ENCODE measurements at places on chromosomes 12 and 14. TPM values are rescaled to one million over a fixed set of nuclear protein-coding genes. Genes with fewer than 3 reads are reported as not detected.

The PACS2 gene
- total RNA-seq = 115 TPM

The TAS2R8 gene
- total RNA-seq = 0.50 TPM

The AKAP3 gene
- total RNA-seq = 1.1 TPM

The CCDC38 gene
- not detected for total RNA-seq

The RFX4 gene
- total RNA-seq = not detected

DNA sequence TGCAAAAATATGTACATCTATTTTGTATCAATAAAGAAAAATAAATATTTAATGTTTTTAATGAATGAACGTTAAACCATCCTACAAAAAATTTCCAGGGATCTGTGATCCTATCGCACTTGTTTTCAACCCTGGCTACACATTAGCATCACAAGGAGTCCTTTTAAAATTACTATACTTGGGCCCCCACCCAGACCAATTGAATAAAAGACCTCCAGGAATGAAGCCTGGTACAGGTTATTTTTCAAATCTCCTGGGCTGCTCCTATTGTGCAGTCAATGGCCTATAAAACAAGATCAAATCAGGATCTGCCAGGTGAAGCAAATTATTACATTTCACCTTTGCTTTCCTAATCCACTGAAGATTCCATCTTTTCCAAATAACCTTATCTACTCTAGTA is 33.4 kb upstream of the GXYLT1 start:
- no peak for DNase-seq
- peaks cover 29% of the 10 kb centered on the region for H3K36me3 ChIP-seq
- H3K27ac ChIP-seq = no peak overlapping the region
- H3K4me1 ChIP-seq = peaks cover 2% of the 10 kb centered on the region

DNA sequence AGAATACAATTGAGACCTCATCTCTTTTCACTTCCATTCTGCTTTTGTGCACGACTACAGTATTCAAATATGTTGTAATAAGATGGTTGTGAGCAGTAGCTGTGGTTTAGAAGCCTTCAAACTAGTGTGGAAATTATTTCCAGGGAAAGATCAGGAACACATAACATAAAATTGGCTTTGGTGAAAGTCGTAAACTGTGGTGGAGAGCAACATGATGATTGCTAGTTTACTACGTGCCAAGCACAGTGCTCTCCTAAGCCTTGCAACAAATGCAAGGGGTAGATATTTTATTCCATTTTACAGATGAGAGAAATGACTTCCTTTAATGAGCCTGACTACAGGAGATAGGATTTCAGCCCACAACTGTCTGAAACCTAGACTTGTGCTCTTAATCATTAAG is 172.4 kb upstream of the LMNTD1 start:
- H3K36me3 ChIP-seq = no peaks in the 10 kb centered on the region
- no peak overlapping the region for H3K27ac ChIP-seq
- H3K4me3 ChIP-seq = no peak overlapping the region
- no peaks in the 10 kb centered on the region for H3K27me3 ChIP-seq
- H3K4me1 ChIP-seq = no peaks in the 10 kb centered on the region
- DNase-seq = no peak

DNA sequence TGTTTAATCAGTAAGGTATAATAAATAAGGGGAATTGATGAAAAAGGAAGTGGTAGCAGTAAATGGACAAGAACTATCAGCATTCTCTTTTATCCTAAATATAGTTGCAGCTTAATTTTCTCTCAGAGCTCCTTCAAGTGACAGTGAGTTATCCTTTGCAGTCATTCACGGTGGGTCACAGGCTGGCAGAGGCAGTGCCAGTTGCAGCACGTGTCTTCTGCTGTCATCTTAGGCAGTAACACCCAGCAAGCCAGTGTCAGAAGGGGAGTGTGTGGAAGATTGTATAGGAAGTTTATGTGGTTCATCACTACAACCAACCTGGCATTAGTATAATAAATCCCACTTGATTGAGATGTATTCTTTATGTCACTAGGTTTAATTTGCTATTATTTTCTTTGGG is 170.0 kb downstream of the CCDC91 start:
- H3K4me1 ChIP-seq = no peaks in the 10 kb centered on the region
- no peaks in the 10 kb centered on the region for H3K27me3 ChIP-seq
- no peak overlapping the region for H3K27ac ChIP-seq
- H3K36me3 ChIP-seq = no peaks in the 10 kb centered on the region

DNA sequence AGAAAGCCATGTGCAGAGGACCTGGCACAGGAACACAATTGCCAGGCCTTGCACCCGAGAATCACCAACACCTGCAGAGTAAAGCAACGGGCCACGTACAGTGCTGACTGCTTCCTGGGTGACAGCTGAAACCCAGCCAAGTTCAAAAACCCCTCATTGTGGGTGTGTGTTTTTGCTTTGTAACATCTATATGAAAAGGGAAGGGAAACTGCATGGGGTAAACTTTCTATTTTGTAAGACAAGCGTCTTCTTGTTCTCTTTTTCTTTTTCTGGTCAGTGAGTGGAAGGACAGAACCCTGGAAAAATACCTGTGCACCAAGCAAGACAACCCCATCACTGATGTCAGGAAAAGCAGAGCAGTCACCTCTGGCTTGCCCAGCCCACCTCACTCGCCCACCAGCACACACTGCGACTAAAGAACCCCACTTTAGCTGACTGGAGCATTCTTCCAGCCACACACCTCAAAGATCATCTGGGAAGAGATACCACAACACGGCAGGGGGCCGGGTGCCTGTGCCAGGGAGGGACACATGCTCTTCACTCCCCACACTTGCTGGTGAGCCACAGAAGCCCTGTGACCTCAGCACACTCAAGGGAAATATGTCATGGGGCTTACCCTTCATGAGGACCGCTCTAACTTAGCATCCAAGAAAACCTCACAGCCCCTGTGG is 172.3 kb downstream of the NDUFA12 start:
- peaks cover 2% of the 10 kb centered on the region for H3K36me3 ChIP-seq
- no peak overlapping the region for H3K27ac ChIP-seq
- H3K4me1 ChIP-seq = peaks cover 25% of the 10 kb centered on the region
- no peak overlapping the region for H3K4me3 ChIP-seq

DNA sequence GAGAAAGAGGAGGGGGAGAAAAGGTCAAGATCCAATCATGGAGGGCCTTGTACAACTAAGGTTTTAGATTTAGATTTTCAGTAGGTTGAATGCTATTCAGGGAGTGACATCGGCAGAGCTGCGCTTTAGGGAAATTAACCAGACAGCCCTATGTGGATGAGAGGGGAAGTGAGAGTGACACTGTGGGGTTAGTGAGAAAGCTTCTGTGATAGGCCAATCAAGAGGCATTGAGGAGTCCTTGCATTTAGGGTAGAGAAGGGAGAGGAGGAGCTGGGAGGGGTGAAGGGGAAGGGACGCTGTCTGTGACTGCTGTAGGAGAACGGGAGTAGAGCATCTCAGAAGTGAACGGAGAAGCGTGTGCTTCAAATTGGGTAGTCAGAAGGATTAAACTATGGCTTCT is 3.4 kb downstream of the HSD17B6 start:
- no peaks in the 10 kb centered on the region for H3K36me3 ChIP-seq
- no peaks in the 10 kb centered on the region for H3K4me1 ChIP-seq
- H3K27me3 ChIP-seq = peaks cover 2% of the 10 kb centered on the region
- DNase-seq = no peak

DNA sequence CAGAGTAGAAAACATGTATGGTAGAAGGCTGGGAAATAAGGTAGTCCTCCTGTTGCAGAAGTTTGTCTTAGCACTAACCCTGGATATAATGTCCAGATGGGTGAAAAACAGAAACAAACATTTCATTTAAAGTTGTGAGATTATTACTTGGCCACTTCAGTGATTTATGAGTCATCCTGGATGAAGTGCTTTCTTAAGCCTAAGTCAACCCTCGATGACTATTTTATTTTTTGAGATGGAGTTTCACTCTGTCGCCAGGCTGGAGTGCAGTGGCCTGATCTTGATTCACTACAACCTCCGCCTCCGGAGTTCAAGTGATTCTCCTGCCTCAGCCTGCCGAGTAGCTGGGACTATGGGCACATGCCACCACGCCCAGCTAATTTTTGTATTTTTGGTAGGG is 10.2 kb downstream of the DLST start:
- no peak overlapping the region for H3K27ac ChIP-seq
- peaks cover 41% of the 10 kb centered on the region for H3K36me3 ChIP-seq
- peaks cover 9% of the 10 kb centered on the region for H3K4me1 ChIP-seq
- H3K4me3 ChIP-seq = no peak overlapping the region
- no peaks in the 10 kb centered on the region for H3K27me3 ChIP-seq

DNA sequence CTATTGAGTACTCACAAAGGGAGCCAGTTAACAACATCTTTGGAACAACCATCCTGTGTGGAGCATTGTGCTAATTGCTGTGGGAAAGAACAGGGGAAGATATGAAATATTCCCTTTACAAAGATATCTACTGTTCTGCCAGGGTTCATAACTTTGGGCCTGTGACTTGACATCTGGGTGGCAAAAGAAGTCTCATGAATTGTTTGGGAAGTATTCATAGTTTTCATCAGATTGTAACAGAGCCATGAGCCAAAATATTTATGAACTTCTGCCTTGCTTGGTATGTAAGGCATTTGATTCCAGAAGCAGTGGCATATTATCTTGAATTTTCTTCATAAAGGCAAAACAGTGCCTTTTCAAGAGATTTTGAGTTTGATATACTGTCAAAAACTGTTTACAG is 816.2 kb downstream of the DIO2 start:
- H3K27me3 ChIP-seq = no peaks in the 10 kb centered on the region
- H3K36me3 ChIP-seq = no peaks in the 10 kb centered on the region
- H3K27ac ChIP-seq = peak overlapping the region; percentile 27
- no peak for DNase-seq
- H3K4me1 ChIP-seq = peaks cover 11% of the 10 kb centered on the region

DNA sequence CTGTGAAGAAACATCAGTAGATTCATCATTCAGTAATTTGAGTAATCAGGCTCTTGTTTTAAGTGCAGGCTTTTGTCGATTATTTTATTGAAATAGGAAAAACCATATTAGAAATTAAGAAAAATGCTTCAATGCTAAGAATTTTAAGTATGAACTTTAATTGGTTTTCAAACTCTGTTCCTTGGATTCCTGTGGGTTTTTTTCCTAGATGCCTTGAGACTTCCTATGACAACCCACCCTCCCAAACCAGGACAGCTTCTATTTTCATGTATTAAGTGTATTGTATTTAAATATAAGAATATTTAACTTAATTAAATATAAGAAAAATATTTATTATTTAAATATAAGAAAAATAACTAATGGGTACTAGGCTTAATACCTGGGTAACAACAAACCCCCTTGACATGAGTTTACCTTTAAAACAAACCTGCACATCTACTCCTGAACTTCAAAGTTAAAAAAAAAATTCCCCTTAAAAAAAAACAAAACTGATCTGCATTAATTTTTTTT is 3.0 kb downstream of the ARHGAP5 start:
- H3K4me1 ChIP-seq = peaks cover 57% of the 10 kb centered on the region
- H3K36me3 ChIP-seq = peaks cover 2% of the 10 kb centered on the region
- DNase-seq = no peak
- H3K27ac ChIP-seq = peak overlapping the region; percentile 25

- H3K4me3 ChIP-seq = no peak overlapping the region
- H3K27me3 ChIP-seq = no peaks in the 10 kb centered on the region
- peaks cover 53% of the 10 kb centered on the region for H3K4me1 ChIP-seq
- H3K36me3 ChIP-seq = no peaks in the 10 kb centered on the region
- no peak overlapping the region for H3K27ac ChIP-seq
These were observed 19.8 kb downstream of the KRT80 start for GRCh38 chr12:52171950-52172512.

- H3K4me3 ChIP-seq = no peak overlapping the region
- H3K36me3 ChIP-seq = no peaks in the 10 kb centered on the region
- peak; percentile 92 for DNase-seq
- no peak overlapping the region for H3K27ac ChIP-seq
These were observed 94.1 kb downstream of the SLC25A47 start for GRCh38 chr14:100416921-100417860.

DNA sequence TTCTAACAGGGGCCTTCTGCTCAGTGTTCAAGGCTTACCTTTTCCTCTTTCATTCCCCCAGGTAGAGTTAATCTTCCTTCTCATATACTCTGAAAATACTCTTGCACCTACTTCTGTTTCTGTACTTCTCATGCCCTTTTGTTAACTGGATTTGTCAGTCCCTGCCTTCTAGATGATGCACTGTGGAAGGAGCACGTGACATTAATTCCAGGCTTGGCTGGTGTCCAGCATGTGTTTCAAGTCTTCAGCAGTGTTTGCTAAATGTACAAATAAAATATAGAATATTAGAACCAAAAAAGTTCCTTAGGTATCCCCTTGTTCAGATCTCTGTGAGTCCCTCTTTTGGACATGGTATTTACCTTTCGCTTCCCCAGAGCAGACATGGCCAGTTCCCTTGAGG is 27.9 kb upstream of the EVL start:
- H3K4me1 ChIP-seq = peaks cover 81% of the 10 kb centered on the region
- H3K27ac ChIP-seq = peak overlapping the region; percentile 56
- peaks cover 6% of the 10 kb centered on the region for H3K36me3 ChIP-seq
- H3K27me3 ChIP-seq = no peaks in the 10 kb centered on the region

GRCh38 chr12:119102714-119103113 is 76.0 kb upstream of the HSPB8 start:
- H3K4me3 ChIP-seq = no peak overlapping the region
- no peaks in the 10 kb centered on the region for H3K4me1 ChIP-seq
- H3K27ac ChIP-seq = no peak overlapping the region
- H3K27me3 ChIP-seq = no peaks in the 10 kb centered on the region

- no peaks in the 10 kb centered on the region for H3K36me3 ChIP-seq
- no peak for DNase-seq
- H3K27me3 ChIP-seq = no peaks in the 10 kb centered on the region
- no peak overlapping the region for H3K4me3 ChIP-seq
- H3K4me1 ChIP-seq = no peaks in the 10 kb centered on the region
- no peak overlapping the region for H3K27ac ChIP-seq
These were observed 15.7 kb downstream of the ASPG start for GRCh38 chr14:104101086-104101621.

GRCh38 chr12:11795913-11796459 is 146.5 kb downstream of the ETV6 start:
- peaks cover 64% of the 10 kb centered on the region for H3K4me1 ChIP-seq
- H3K4me3 ChIP-seq = no peak overlapping the region
- H3K36me3 ChIP-seq = peaks cover 7% of the 10 kb centered on the region
- no peak for DNase-seq
- peak overlapping the region; percentile 86 for H3K27ac ChIP-seq

- no peak for DNase-seq
- H3K4me1 ChIP-seq = peaks cover 15% of the 10 kb centered on the region
- H3K36me3 ChIP-seq = peaks cover 32% of the 10 kb centered on the region
- no peaks in the 10 kb centered on the region for H3K27me3 ChIP-seq
- no peak overlapping the region for H3K27ac ChIP-seq
These were observed 4.3 kb downstream of the COQ10A start for GRCh38 chr12:56271031-56271430.
